CD4-positive, alpha-beta T cell (primary cell): ENCODE measurements at places on chromosomes 5 and 9. TPM values are rescaled to one million over a fixed set of nuclear protein-coding genes. Genes with fewer than 3 reads are reported as not detected.
A peak's percentile ranks its signal among the peaks of the same experiment; 100 is the strongest.

TSPAN17 gene
- 7.8 TPM for total RNA-seq

DNA sequence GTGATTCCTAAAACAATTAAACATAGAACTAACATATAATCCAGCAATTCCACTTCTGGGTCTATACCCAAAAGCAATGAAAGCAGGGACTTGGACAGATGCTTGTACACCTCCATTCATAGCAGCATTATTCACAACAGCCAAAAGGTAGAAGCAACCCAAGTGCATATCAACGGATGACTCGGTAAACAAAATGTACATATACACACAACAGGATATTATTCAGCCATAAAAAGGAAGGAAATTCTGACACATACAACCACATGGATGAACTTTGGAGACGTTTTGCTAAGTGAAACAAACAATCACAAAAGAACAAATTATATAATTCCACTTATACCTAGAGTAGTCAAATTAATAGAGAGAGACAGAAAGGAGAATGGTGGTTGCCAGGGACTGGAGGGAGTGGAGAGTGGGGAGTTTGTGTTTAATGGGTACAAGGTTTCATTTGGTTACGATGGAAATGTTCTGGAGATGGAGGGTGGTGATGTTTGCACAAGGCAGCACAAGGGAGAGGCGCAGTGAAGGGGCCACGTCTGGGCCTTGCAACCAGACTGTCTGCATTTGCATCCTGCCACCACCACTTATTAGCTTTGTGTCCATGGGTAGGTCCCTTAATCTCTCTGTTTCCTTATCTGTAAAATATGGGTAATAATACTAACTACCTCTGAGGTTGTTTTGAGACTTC, 36.3 kb upstream of the RLN1 start:
- no peaks in the 10 kb centered on the region for H3K27me3 ChIP-seq
- peak; percentile 40 for DNase-seq
- H3K36me3 ChIP-seq = no peaks in the 10 kb centered on the region
- H3K4me3 ChIP-seq = no peak overlapping the region

- peak; percentile 63 for DNase-seq
- no peaks in the 10 kb centered on the region for H3K4me1 ChIP-seq
- H3K36me3 ChIP-seq = no peaks in the 10 kb centered on the region
These were observed 27.4 kb downstream of the UNC5A start for GRCh38 chr5:176837707-176838115.

DNA sequence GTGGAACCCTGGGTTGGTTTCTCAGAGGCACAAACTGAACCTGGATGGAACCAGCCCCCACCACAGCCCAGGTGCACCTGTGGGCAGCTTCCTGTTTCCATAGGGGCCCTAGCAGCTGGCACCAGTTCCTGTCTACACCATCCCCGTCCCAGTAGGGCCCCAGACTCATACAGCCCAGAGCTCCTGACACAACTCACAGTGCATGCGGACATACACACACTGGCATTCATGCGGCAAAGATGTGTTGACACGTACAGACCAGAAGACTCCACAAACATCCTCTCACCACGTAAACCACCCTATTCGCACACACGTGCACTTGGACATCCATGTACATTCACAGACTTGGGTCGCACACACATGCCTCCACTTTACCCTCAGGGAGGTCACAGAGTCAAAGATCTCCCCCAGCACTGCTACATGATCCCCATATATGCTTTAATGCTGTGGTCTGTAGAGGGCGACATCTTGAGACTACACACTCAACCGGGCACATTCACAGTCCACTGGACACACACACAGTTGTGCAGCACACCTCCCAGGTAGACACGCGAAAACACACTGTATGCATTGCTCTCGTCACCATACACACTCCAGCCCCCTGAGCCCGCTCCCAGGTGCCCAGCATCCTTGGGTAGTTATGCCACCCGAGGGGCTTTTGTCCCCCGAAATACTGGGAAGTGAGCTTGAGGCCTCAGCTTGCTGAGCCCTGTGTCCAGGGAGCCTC, 22.4 kb downstream of the CXXC5 start:
- no peak overlapping the region for H3K27ac ChIP-seq
- no peak for DNase-seq
- peaks cover 55% of the 10 kb centered on the region for H3K4me1 ChIP-seq
- peak overlapping the region; percentile 60 for H3K4me3 ChIP-seq

DNA sequence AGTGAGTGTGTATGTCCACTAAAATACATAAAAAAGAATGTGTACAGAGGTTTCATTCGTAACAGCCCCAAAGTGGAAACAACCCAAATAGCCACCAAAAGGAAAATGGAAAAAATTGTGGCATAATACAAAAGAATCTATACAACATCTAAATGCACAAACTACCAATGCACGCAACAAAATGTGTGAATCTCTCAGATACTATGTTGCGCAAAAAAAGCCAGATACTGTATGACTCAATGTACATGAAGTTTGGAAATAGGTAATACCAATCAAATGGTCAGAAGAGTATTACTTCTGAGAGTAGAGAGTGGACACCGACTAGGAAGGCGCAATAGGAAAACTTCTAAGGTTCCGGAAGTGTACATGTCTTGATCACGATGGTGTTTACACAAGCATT, 2.4 kb downstream of the XPA start:
- H3K4me3 ChIP-seq = no peak overlapping the region
- H3K4me1 ChIP-seq = peaks cover 26% of the 10 kb centered on the region
- no peak for DNase-seq
- peaks cover 21% of the 10 kb centered on the region for H3K36me3 ChIP-seq
- no peaks in the 10 kb centered on the region for H3K27me3 ChIP-seq

DNA sequence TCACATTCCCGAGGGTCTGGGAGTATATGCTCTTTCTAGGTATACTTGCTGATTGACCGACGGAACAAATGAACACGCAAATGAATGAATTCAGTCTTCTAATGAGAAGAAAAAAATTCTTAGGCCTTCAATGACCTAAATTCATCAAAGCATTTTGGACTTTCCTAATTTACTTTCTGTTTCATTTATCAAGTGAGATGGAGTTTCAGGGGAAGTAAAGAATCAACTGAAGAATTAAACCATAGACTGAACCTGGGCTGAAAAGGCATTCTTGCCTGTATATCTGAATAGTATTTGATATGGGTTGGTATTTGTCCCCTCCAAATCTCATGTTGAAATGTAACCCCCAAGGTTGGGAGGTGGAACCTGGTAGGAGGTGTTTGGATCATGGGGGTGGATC, 64.1 kb downstream of the ZFAND5 start:
- H3K27ac ChIP-seq = no peak overlapping the region
- H3K27me3 ChIP-seq = no peaks in the 10 kb centered on the region
- no peaks in the 10 kb centered on the region for H3K36me3 ChIP-seq
- H3K4me3 ChIP-seq = no peak overlapping the region
- DNase-seq = no peak

DNA sequence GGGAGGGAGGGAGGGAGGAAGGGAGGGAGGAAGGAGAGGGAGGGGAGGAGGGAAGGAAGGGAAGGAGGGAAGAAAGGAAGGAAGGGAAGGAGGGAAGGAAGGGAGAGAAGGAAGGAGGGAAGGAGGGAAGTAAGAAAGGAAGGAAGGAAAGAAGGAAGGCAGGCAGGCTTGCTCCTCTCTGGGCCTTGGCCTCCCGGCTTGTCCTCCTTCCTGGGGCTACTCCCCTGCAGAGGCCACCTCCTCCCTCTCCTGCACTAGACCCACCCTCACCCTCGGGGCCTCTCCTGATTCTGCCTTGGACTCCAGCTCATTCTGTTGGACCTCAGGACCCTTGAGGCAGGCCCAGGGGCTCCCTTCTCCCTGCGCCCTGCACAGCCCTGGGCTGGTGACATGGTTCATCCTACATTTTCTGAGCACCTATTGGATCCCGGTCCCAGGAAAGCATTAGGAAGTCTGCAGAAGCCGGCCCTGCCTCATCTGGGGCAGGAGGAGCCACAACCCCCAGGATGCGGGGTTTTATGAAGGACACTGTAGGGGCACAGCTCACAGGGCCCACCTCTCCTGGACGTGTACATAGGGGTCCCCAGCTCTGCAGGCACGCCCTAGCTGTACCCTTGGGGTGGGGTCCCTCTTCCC, 23.0 kb downstream of the LHX3 start:
- H3K4me3 ChIP-seq = no peak overlapping the region
- H3K27ac ChIP-seq = no peak overlapping the region
- no peaks in the 10 kb centered on the region for H3K36me3 ChIP-seq
- H3K27me3 ChIP-seq = peaks cover 2% of the 10 kb centered on the region
- H3K4me1 ChIP-seq = no peaks in the 10 kb centered on the region
- DNase-seq = no peak

DNA sequence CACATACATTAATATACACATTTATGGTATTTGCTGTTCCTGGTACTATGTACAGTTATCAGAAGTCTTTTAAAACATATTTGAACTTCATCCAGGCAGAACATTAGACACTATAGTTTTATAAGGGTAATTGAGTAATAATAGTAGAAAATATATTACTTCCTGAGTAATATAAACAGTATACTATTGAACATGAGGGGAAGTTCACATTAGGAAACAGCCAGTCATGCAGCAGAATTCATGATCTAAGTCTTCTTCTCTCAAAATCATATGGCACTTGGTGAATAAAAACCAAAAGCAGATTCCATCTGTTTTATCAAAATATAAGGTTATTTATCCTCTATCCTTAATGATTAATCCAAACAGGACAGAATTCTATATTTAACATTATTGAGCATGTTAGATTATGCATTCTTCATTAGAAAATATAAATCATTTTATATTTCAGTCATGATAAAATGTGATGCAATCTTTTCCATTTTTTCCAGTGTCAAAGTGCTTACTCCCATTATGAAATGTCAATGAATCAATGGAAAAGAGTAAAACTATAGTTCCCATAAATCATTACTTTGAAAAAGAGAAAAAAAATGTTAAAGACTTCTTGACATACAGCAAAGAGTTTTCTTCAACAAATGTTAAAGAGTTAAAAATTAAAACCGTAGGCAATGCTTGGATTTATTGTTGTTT, 584.3 kb upstream of the TUSC1 start:
- H3K4me3 ChIP-seq = no peak overlapping the region
- H3K27ac ChIP-seq = no peak overlapping the region
- H3K36me3 ChIP-seq = no peaks in the 10 kb centered on the region
- H3K4me1 ChIP-seq = no peaks in the 10 kb centered on the region
- no peaks in the 10 kb centered on the region for H3K27me3 ChIP-seq

GRCh38 chr9:68546596-68547390, 6.1 kb upstream of the TMEM252 start:
- no peak overlapping the region for H3K27ac ChIP-seq
- H3K27me3 ChIP-seq = peaks cover under 1% of the 10 kb centered on the region
- H3K36me3 ChIP-seq = no peaks in the 10 kb centered on the region

DNA sequence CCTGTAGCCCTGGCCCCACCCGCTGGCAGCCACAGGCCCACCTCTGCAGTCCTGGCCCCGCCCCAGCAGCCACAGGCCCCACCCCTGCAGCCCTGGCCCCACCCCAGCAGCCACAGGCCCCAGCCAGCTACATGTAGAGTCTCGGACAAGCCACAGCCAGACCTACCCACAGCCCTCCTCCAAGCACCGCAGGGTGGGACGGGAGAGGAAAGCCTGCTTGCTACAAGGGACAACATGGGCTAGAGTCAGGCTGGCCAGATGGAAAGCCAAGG, 49.5 kb upstream of the SARDH start:
- H3K36me3 ChIP-seq = no peaks in the 10 kb centered on the region
- no peaks in the 10 kb centered on the region for H3K27me3 ChIP-seq
- no peak overlapping the region for H3K27ac ChIP-seq
- peaks cover 6% of the 10 kb centered on the region for H3K4me1 ChIP-seq
- DNase-seq = no peak
- no peak overlapping the region for H3K4me3 ChIP-seq

- H3K27me3 ChIP-seq = peaks cover 3% of the 10 kb centered on the region
- no peaks in the 10 kb centered on the region for H3K36me3 ChIP-seq
- H3K4me3 ChIP-seq = no peak overlapping the region
- H3K27ac ChIP-seq = no peak overlapping the region
- no peak for DNase-seq
These were observed 320.3 kb downstream of the DIRAS2 start for GRCh38 chr9:90322296-90322695.

- H3K27me3 ChIP-seq = no peaks in the 10 kb centered on the region
- no peaks in the 10 kb centered on the region for H3K4me1 ChIP-seq
- H3K4me3 ChIP-seq = no peak overlapping the region
- no peak for DNase-seq
- no peak overlapping the region for H3K27ac ChIP-seq
These were observed 523.7 kb downstream of the NR2F1-AS1 start for GRCh38 chr5:93057311-93057710.

- DNase-seq = no peak
- H3K4me1 ChIP-seq = no peaks in the 10 kb centered on the region
- H3K36me3 ChIP-seq = no peaks in the 10 kb centered on the region
- H3K27me3 ChIP-seq = no peaks in the 10 kb centered on the region
These were observed 2400.9 kb upstream of the C9orf72 start for GRCh38 chr9:29974197-29974596.

- no peaks in the 10 kb centered on the region for H3K27me3 ChIP-seq
- H3K36me3 ChIP-seq = peaks cover 21% of the 10 kb centered on the region
- no peak for DNase-seq
- peak overlapping the region; percentile 44 for H3K27ac ChIP-seq
These were observed 54.7 kb downstream of the IRF1 start for GRCh38 chr5:132435886-132436285.

DNA sequence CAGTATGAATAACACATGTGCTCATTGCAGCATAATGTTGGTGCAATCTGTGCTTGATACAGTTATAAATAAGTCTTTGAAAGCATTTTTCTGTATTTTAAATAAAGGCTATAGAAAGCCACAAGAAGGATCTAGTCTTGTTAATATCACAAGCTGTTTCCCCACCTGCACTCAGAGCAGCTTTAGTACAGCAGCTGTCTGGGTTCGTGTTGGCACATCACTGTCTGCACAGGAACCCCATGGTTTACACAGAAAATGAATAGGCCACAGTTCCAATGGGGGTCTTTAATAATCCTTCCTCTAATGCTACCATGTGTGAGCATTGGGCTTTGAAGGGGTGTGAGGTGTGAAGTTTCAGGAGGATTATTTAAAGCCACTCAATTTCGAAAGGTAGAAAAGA, 2269.7 kb downstream of the MAT2B start:
- H3K27me3 ChIP-seq = no peaks in the 10 kb centered on the region
- no peaks in the 10 kb centered on the region for H3K4me1 ChIP-seq
- no peak overlapping the region for H3K4me3 ChIP-seq
- no peak for DNase-seq

DNA sequence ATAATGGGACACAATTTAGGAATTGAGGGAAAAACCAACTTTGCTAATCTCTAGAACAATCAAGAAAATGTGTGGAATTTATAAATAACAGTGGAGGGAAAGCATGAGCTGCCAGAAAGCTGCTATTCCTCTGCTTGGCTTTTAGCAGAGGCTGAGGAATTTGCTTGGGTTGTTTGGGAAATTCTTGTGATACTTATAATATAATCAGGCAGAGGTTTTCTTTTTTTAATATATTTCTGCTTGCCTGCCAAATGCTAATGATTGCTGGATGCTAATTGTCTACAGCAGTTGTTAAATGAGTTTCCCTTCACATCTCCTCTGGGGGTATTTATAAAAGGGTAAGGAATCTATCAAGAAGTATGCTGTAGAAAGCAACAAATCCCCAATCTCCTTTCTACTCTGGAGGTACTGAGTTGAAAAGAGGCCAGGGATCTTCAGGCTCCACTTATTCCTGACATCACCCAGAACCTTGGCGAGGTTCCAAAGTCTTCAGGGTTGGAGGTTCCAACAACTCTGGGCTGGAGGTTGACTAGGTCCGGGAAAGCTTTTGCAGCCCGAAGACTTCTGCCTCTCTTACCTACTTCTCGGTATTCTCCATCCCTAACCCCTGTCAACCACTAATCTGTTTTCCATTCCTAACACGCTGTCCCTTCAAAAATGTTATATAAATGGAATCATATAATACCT, 60.4 kb upstream of the TMED7 start:
- H3K27me3 ChIP-seq = peaks cover 3% of the 10 kb centered on the region
- no peaks in the 10 kb centered on the region for H3K4me1 ChIP-seq
- DNase-seq = no peak
- no peak overlapping the region for H3K4me3 ChIP-seq
- H3K27ac ChIP-seq = no peak overlapping the region
